ENCODE measurements at places on chromosomes 11 and 22.
A peak's percentile ranks its signal among the peaks of the same experiment; 100 is the strongest.

DNA sequence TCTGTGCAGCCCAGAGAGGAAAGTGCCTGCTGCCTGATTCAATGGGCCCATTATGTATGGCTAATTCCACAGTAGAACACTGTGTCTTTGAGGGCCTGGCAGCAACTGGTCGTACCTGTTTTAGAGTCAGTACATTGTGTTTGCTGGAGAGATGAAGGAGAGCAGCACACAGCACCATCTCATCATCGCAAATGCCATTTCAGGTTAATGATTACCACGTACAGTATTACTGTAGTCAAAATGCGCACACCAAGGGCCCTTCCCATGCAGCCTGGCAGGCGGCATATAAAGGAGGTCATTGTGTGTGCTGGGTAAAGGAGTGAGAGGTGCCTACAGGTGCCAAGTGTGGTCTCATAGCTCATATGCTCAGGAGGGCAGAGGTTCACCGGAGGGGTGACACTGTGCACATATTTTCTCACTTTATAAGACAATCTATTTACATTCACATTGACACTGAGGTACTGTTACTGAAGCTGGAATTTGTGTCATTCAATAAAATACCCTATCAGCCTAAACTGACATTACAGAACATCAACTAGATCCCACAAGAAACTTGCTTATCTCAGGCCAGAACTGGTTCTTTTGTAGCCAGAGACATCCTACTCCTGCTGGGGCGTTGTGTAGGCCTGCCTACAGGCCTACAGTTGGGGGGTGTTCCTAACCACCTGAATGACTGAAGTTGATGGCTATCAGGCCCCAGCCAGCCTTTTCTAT, 90.4 kb downstream of the APIP start:
- no peak for DNase-seq

GRCh38 chr22:22673628-22674027, 29.2 kb downstream of the GGTLC2 start:
- DNase-seq, result no peak

DNA sequence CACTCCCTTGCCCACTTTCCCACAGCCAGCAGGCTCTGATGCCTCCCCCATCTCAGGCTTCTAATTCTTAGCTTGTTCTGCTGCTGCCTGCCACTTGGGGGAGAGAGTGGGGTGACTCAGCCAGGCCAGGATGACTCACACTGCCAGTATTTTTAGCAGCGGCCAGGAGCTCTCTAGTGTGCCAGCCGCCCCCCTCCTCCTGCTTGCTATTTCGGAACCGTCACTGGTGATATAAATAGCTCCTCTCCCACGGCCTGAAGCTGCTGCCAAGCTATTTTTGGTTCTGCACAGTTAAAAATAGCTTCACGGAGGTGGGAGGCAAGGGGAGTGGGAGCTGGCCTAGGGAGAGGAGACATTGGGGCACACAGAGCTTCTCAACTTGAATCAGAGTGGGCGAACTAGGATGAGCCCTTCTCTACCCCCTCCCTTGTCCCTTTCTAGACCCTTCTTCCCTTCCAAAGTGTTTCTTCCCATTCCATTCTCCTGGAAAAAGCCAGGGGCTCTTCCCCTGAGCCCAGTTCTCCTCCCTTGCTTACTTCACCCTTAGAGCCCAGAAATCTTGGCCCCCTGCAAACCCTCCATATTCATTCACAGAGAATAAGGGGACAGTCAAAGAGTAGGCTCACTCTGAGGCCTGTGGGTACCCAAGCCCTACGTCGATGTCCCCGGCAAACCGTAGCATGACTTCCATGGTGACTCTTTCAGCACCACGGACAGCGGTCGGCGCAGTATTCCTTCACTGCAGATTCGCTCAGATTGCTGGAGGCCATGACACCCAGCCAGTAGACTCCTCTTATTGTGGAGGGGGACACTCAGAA, 2.5 kb upstream of the NPAS4 start:
- no peak for DNase-seq

GRCh38 chr11:75500742-75501141, 25.0 kb downstream of the GDPD5 start:
- DNase-seq, result no peak

DNA sequence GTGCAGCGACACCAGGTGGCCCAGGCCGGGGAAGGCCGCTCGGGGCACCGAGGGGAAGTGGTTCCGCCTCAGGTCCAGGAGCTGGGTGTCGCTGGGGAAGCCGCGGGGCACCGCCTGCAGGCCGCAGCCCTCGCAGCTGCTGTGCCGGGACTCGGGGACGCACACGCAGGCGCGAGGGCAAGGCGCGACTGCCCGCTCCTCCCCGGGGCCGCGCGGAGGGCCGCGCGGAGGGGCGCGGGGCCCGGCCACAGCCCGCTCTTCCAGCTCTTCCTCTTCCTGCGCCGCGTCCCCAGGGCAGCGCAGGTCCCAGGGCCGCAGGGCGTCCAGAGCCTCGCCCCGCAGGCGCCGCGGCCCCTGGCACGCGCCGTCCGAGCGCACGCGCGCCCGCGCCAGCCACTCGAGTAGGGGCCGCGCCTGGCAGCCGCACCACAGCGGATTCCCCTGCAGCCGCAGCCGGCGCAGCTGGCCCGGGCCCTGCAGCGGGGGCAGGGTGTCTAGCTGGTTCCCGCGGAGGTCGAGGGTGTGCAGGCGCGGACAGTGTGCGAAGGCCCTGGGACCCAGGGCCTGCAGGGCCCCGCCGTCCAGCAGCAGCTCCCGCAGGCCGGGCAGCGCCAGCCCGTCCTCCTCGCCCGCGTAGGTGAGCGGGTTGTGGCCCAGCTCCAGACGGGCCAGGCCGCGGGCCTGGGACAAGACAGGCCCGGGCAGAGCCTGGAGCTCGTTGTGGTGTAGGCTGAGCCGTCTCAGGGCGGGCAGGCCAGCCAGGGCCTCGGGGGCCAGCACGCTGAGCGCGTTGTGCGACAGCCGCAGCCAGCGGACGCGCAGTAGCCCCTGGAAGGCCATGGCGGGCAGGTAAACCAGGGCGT, 2.8 kb downstream of the CHADL start:
- peak; percentile 66 for DNase-seq

DNA sequence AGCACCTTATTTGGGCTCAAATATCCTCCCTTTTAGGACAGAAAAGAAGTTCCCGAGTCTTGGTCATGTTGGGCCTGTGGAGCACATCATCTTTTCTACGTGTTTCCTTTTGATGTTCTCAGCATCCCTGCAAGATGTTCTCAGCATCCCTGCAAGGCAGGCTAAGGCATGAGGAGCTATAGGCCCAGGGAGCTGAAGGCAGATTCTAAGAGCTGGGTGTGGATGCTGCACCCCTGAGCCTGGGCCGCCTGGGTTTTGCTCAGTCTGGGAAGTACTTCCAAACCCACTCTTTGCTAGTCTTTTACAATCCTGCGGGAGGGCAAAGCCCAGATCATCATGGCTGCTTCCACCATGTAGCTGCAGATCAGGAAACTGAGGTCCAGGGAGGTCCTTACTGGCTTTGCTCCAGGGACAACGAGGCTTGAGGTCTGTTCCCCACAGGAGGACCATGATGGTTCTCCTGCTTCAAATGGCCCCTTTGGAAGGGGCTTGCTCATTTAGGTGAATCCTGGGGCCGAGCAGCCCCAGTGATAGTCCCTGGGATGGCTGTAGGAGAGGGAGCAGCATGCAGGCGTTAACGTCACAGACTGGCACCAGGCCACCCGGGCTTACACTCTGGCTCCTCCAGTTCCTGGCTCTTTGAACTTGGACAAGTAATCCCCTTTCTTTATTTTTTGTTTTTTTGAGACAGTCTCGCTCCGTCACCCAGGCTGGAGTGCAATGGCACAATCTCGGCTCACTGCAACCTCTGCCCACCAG, 10.6 kb downstream of the LRRC75B start:
- no peak for DNase-seq

GRCh38 chr11:5719703-5720495, 16.3 kb upstream of the OR56B1 start:
- no peak for DNase-seq

DNA sequence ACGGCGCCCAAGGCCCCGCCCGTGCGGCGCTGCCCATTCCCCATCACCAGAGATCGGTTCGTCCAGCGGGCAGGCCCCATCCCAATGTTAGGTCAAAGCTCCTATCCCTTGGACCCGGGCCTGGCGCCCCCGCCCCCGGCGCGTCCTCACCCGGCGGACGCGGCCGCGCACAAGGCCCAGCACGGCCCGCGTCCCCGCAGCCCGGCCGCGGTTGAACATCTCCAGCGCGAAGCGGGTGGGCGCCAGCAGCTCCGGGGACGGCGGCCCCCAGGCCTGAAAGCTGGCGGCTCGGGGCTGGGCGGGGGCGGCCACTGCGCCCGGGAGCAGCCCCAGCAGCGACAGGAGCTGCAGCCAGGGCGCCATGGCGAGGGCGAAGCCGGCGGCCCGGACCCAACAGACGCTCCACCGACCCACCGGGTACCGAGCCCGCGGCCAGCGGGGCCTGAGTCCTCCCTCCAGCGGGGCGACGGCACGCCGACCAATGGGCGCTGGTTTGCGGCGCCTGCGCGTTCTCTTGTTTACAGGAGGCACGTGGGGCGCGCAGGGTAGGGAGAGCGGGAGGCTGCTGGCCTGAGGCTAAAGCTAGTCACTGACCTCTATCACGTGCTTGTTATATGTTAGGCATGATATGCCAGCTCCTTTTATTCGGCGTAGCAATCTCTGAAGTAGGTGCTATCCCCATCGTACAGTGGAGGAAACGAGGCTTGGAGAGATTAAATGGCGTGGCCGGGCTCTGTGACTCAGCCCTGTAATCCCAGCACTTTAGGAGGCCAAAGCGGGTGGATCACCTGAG, at the start of gene CTSF:
TSS of gene CTSF (minus strand) at position 483 of the 793 bp plus-strand sequence. CDS start at position 363, 120 bp downstream.
- peak; percentile 61 for DNase-seq

DNA sequence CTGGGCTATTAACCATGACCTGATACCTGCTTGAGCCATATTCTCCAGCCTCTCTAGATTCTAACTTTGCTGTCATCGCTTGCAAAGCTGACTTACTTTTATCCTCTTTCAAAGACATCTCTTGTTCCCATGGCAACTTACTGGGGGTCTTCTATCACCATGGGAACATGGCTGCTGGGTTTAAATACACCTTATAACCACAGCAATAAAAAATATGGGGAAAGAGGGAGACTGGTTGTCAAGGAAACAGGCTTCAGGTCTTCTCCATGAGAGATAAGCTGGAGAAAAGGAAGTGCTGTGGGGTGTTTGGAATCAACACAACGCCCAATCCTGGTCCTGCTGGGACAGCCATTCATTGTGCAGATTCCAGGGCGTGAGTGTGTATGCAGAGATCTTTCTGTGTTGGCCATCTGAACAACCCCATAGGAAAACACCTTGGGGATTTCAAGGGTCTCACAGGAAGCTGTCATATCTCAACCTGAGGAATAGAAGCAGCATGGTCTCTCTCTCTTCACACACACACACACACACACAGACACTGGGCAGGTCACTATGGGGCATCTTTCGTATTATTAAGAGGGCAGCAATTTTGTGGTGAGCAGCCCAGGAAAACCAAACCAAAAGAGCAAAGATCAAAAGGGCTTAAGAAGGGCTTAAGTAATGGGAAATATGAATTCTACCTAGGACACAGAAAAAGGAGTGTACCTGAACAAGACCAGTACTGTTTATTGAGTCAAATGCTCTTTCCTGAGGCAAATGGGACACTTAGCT, 344.7 kb upstream of the NCAM1 start:
- DNase-seq, result no peak

DNA sequence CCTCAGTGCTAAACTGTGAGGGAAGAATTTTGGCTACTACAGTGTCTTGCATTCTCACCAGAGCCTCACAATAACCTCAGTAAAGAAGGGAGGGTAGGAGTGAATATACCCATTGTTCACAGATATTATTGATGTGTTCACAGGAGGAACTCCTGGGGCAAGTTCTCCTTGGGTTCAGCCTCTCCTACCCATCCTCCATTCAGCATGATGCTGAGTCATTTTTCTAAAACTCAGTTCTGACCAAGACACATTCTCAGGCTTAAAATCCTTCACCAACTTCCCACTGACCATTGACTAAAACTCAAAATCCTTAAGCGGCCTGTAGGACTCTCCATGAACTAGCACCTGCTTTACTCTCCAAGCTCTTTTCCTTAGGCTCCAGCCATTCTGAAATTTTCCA, 48.7 kb downstream of the SYTL2 start:
- no peak for DNase-seq

DNA sequence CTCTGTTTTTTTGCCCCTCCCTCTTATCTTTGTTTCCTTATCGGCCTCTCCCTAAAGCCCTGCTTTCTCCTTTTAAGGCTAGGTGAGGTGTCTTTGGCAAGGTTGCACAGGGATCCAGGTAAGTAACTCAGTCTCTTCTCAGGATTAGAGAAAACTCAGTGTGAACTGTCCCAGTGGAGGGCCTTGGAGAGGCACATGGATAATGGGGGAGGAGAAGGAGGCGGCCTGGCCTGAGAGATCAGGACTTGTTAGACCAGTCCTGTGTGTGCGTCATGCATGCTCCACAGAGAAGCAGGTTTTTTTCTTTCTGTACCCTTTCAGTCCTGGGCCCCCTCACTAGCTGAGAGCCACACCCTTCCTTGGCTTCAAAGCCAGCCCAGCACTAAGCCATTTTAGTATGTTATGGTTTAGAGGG, 19.9 kb downstream of the CTNND1 start:
- DNase-seq, result no peak

DNA sequence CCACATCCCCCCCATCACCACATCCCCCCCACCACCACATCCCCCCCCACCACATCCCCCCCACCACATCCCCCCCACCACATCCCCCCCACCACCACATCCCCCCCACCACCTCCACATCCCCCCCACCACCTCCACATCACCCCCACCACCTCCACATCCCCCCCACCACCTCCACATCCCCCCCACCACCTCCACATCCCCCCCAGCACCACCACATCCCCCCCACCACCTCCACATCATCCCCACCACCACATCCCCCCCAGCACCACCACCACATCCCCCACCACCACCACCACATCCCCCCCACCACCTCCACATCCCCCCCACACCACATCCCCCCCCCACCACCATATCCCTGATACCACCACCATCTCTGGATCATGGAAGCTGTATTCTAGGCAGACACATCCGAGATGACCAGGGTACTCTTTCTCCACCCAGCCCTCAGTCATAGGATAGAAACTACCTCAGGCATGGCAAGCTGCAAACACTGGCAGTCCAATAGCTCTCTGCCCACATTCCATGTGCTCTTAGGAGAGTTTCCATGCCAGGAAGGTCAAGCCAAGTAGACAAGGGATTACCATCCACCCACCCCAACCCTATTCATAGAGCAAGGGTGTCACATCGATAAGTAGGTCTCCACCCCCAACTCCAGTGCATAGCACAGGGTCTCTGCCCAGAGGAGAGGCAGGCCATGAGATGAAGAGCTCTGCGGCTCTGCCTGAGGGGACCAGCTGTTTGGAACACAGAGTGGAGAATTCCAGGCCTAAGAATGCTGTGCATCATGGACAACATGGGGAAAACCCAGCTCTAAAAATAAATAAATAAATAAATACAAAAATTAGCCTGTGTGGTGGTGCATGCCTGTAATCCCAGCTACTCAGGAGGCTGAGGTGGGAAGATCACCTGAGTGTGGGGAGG, 33.0 kb upstream of the TEAD1 start:
- DNase-seq, result no peak

- peak; percentile 31 for DNase-seq
These were observed at the start of gene CD3E for GRCh38 chr11:118304568-118305248. TSS of gene CD3E (plus strand) at chr11:118304730. CDS start at chr11:118304953, 223 bp downstream.

DNA sequence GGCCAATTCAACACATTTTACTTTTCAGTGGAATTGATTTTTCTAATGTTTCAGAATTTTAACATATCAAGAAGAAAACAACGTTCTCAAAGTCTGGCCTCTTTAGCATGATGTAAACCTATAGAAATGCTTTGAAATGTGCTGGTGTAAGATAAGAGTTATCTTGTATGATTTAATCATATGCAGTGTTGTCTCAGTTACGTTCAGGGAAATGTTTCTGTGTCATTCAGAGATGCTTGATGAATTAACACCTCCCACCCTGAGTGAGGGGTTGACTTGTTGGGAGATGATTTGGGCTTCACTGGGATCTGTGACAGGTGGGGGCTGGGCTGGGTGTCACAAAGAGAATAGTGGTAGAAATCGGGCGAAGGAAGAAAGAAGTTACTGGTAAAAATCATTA, 15.7 kb upstream of the MYO18B start:
- DNase-seq, result no peak

Data from stimulated activated CD4-positive, alpha-beta T cell treated with anti-CD3 and anti-CD28 coated beads, Interleukin-15, amount 100 ng/mL, for 1 hour (primary cell).